Amniotic stem cell (primary cell): ENCODE measurements at places on chromosomes 4 and X.

DNA sequence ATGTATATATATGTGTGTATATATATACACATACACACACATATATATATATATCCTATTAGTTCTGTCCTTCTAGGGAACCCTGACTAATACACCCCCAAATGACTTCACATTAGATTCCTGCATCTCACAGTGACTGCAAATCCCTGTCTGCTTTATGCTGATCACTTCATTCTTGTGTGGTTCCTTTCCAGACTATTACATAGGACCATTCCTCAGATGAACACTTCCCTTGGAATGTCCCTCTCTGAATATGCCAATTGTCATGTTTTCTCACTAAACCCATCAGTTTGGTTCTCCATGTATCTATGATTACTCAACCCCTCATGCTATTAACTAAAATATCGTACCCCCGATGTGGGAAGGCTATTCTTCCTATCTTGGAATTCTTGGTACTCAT lies 605.2 kb upstream of the NR3C2 start:
- DNase-seq, result no peak

- DNase-seq, result no peak
Measured at GRCh38 chrX:30572004-30572403, 5.6 kb downstream of the TASL start.

GRCh38 chr4:89008166-89008565 lies 48.8 kb downstream of the FAM13A start:
- no peak for DNase-seq

- no peak for DNase-seq
Measured at GRCh38 chr4:22962295-22962694, 269.6 kb downstream of the GBA3 start.

DNA sequence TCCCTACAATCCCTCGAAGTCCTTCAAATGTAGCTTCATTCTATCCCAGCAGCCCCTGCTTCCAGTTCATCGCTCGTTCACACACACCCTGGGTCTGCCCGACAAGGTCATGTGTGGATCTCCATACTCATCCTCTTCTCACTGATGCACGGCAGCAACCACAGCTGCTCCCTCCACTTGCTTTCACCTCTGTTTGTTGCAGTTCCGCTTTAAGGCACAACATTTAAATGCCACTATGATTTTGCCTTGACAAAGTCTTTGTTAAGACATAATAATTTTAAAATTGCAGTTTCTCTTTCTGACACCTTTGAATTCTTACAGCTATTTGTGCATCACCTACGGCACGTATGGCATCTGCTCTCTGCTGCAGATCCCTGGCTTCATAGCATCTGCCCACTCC lies 1.8 kb downstream of the ODAPH start:
- DNase-seq, result no peak

GRCh38 chr4:90099812-90100211 lies 27.4 kb upstream of the CCSER1 start:
- DNase-seq, result no peak

- DNase-seq, result no peak
Measured at GRCh38 chr4:31557437-31557836, 837.3 kb downstream of the PCDH7 start.

DNA sequence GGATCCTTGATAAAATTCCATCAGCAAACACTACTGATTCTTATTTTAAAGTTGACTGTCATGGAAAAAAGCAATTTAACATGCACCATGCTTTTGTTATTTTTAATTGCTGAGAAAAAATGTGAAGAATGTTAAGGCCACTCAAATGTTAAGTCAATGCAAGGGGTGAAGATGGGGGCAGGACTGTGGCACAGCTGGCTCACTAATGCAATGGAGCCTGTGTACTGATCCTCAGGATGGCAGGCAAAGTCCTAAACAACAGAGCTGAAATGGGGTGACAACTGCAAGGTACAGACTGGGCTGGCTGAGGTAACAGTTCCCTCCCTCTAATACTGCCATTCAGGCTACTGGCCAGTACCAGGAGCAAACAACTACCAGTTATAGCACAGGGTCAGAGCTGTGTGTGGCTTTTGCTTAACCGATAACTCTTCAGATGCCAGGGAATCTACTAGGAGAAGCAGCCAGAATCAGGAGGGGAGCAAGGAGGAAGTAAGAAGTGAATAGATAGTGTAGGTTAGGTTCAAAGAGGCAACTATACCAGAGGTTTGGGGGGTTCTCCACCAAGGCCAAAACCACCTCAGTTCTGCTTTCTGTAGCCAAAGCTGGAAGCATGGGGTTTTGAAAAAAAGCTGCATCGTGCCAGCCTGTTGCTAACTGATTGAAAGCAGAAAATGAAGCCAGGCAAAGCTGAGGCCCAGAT lies 372.6 kb downstream of the OPHN1 start:
- DNase-seq, result no peak

GRCh38 chrX:10932842-10933440 lies 178.2 kb upstream of the HCCS start:
- no peak for DNase-seq

GRCh38 chr4:167966143-167966542 lies 126.2 kb upstream of the ANXA10 start:
- DNase-seq, result no peak

DNA sequence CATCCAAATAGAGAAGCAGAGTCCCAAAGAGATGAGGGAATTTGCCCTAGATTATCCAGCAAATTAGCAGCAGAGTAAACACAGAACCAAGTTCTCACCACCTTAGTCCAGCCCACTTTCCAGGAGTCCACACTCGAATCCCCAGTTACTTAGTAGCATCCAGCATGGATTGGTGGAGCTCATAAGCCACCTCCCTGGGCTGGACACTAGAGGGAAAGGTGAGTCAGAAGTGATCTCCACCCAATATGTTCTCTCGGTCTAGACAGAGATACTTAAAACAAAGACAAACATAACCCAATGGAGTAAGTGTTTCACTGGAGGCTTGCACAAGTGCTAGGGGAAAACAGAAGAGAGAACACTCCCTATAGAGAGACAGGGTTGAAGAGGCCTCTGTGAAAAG lies 105.1 kb upstream of the CPEB2 start:
- DNase-seq, result no peak

DNA sequence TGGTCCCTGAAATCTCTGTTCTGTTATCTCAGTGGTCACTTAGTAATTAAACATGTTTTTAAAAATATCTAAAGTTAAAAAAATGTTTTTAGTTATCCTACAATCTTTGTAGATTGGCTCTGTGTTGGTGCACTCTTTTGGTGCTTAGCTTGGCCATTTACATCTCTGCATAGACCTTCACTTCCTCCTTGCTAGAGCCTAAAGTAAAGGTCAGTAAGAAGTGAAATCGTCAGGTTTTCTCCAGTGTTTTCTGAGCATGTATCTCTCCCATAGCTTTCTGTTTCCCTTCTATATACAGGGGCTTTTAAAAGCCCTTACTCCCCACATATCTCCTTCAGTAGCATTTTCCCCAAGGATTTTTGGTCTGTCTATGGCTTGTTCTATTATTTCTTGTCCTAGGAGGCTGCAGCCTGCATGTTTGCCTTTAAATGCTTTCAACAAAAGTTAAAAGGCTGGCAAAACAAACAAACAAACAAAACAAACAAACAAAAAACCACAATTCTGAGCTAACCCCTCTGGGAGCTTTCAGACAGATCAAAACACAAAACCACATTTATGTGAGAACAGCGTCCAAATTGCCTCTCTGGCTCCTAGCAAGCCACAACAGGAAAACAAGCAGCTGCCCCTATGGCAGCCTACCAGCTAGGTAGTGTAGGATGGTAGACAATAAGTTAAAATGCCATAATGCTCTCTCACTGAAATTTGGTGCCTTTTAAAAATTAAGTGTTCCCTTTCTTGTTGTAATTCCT lies 27.3 kb upstream of the GPRASP2 start:
- DNase-seq, result no peak

DNA sequence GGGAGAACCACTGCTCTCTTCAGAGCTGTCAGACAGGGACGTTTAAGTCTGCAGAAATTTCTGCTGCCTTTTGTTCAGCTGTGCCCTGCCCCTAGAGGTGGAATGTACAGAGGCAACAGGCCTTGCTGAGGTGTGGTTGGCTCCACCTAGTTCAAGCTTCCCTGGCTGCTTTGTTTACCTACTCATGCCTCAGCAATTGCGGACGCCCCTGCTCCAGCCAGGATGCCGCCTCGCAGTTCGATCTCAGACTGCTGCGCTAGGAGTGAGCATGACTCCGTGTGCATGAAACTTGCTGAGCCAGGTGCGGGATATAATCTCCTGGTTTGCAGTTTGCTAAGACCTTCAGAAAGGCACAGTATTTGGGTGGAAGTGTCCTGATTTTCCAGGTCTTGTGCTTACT lies 70.9 kb downstream of the MAGEB5 start:
- DNase-seq, result no peak

GRCh38 chrX:45196701-45197100 lies 4.0 kb downstream of the DIPK2B start:
- no peak for DNase-seq

DNA sequence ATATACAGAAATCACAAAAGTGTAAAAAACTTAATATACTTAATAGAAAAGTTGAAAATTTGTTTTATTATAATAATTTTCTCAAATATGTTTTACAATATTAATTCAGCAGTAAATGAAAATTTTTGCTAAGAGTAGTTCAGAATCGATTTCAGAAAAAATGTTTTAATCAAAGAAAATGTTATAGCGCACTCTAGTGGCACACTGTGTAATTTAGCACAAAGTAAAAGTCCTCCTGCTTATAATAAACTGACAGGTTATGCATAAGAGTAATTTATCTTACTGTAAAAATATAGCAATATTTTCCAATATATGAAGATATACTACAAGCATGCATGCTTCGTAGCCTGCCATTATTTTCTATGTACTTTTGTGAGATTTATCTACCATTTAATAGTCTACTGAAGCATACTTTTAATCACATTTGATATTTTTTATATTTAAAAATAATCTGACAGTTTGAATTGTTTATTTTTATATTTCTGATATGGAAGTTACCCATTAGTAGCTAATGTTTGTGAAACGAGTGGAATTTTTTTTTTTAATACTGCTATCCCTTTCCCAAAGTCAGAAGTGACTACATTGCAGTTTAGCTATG lies 217.9 kb upstream of the KLHL4 start:
- no peak for DNase-seq

DNA sequence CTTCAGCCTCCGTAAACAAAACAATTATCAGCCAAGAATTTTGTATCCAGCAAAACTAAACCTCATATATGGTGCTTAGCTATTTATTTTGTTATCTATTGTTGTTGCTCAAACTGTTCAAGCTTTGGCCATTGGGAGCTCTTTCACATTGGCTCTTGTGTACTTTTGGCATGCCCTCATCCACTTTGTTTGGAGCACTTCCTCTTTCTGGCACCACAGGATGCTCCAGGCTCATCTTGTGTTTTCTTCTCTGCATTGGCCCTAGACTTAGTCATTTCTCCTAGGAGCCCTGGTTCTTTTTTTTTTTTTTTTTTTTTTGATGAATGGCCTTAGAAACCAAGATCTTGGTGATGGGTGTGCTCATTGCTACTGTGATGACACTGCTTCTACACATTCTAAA lies 74.5 kb downstream of the DIPK2B start:
- DNase-seq, result no peak

- no peak for DNase-seq
Measured at GRCh38 chr4:26377328-26378311, 56.8 kb downstream of the RBPJ start.

- no peak for DNase-seq
Measured at GRCh38 chr4:7392438-7393421, 42.0 kb downstream of the PSAPL1 start.

GRCh38 chrX:22800806-22801205 lies 199.0 kb upstream of the DDX53 start:
- DNase-seq, result no peak
